IMR-90 (cell line): ENCODE measurements at places on chromosomes 4 and X. TPM values are rescaled to one million over a fixed set of nuclear protein-coding genes. Genes with fewer than 3 reads are reported as not detected.
A peak's percentile ranks its signal among the peaks of the same experiment; 100 is the strongest.

- DNase-seq, result no peak
These were observed 101.9 kb upstream of the BCOR start for GRCh38 chrX:40199704-40200103.

- DNase-seq, result no peak
These were observed 66.1 kb upstream of the SLC39A8 start for GRCh38 chr4:102411408-102411807.

DNA sequence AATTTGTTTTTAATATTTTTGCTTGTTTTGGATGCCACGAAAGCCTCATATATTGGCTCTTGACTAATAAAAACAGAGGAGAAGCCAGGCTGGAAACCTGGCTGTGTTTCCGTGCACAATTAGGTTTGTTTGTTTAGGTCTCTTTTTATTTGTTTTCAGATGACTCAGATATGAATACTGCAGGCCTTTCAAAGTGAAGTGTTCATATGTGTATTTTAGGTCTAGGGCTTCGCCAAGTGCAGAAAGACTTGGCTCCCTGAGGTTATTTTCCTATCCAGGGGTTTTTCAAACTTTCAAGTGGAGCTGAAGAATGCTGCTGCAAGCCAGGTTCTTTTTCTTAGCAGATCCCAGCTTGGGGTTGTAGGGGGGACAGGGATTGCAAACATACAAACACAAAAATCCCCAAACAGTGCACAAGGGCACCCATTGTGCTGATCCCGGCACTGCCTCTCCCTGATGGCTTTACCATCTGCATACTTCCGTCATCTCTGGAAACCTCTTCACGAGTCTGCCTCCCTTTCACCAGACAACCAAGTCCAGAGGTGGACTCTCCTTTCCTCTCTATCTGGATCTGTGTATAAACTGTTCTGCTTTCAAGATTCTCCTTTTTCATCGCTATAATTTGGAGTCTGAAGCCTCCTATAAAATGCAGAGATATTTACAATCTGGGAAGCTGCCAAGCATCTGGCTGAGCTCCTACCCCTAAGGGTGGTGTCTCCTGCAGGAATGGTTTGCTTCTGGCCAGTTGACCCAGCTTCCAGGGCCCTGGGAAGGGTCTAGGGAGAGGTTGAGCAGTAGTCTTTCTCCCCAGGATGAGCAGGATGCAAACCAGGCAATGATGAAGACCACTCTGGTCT, 108.6 kb downstream of the SMIM20 start:
- peak; percentile 80 for DNase-seq

- peak; percentile 17 for DNase-seq
These were observed 620.7 kb downstream of the SPRY1 start for GRCh38 chr4:124017185-124017785.

Gene CORIN
- polyA plus RNA-seq, result 19.2 and 24.7 TPM in 2 replicates

Gene DDIT4L
- polyA plus RNA-seq, result 2.2 and 3.1 TPM in 2 replicates
